Mesothelial cell of epicardium (in vitro differentiated cells): ENCODE measurements at places on chromosomes 2 and 18. TPM values are rescaled to one million over a fixed set of nuclear protein-coding genes. Genes with fewer than 3 reads are reported as not detected.

- H3K4me3 ChIP-seq, result no peak overlapping the region
- no peak for DNase-seq
- H3K4me1 ChIP-seq, result peaks cover 11% of the 10 kb centered on the region
- no peaks in the 10 kb centered on the region for H3K36me3 ChIP-seq
- H3K27ac ChIP-seq, result no peak overlapping the region
Measured at GRCh38 chr2:187299122-187299906, 148.7 kb downstream of the CALCRL start.

DNA sequence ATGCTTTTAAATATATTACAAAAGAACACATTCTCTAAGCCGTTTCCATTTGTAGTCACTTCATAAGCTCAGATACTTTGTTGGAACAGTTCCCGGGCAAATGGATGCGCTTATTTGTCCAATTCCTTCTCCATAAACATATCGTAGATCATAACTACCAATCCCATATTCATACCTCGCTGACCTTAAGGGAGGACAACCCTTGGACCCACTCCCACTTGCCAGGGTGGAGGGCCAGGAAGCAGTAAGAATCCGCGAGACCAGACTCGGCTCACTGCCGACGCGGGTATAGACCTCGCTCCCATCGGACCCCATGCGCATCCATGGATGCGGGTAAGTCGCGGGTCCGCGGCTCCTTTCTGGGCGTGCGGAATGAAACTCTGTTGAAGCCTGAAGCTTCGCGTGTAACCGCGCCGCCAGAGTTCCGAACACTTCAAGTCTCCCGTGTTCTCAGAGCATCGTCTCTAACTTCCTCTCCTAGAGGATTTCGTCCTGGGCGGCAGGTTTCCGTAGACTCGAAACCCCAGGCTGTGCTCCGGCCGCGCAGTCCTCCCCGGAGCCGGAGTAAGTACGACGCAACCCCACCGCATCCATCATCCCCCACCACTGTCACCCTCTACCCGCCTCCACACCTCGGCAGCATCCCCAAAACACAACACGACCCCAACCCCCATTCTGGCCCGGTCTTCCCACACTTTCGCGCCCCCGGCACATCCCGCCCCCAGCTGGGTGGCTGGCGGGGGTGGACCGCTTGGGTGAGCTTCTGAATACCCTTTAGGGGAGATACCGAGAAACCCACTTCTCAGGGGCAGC, 1.1 kb downstream of the DSC3 start:
- peak overlapping the region; percentile 98 for H3K27ac ChIP-seq
- H3K36me3 ChIP-seq, result no peaks in the 10 kb centered on the region
- H3K4me1 ChIP-seq, result peaks cover 66% of the 10 kb centered on the region

DNA sequence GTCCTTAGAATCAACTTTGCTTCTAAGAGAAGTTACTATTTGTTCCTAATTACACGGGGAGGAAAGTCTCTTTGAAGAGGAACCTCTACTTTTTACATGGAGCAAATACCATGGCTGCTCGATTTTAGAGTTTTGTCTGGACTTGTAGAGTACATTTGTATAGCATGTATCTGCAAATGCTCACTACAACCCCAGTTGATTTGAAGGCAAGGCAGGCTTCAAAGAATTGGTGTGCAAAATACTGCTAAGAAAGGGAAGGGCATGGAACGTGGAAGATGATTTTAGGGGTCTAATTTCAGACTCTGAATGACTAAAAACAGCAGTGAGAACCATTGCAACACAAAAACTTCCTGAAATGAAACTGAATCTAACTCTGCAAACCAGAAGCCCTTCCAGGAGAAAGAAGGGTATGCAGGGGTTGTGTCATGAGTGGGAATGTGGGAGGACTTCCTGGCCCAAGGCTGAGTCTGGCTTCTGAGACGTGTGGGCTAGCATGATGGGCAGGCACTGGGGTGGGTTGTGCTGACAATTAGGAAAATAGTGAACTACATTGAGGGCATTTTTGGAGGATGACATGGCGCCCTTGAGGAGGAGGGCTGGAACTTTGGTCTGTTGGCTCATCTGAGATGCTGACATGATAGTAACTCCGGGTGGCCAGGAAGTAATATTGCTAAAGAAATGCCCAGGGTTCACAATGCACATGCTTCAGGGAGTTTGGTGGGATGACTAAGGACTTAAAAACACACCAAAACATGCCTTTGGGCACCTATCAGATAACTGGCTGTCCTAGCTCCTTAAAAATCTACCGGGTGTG, 18.9 kb upstream of the IL1R2 start:
- no peaks in the 10 kb centered on the region for H3K36me3 ChIP-seq
- H3K27me3 ChIP-seq, result no peaks in the 10 kb centered on the region
- peaks cover 8% of the 10 kb centered on the region for H3K4me1 ChIP-seq
- H3K4me3 ChIP-seq, result no peak overlapping the region
- no peak for DNase-seq
- no peak overlapping the region for H3K27ac ChIP-seq

DNA sequence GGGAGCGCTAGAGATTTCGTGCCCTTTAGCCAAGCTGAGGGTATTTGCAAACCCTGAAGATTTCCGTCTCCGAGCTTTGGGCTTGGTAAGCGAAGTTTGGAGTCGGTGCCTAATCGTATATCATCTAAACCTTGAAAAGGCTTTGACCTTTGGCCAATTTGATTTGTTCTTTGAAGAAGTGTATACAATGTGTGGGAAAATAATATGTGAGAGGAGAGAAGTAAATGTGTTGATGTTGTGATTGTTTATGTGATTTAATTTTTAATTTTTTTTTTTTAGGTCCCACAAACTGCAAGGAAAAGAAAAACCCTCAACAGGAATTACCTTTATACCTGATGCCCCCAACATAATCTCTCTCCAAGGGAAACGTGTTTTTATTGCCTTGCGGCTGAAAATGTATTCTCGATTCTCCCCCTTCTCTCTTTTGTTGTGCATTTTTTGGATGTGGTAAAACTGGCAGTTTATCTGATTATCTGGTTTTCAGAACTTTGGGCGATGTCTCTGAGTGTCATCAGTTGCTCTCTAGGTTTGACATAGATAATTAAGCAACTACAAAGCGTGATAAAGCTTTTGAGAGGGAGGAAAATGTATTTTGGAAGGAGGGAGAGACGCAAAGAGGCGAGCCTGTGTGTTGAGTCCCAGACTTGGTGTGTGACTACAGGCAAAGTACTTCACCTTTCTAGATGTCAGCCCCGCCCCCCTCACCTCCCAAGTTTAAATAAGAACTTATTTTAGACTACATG, 912 bp upstream of the FBXO11 start:
- peaks cover 21% of the 10 kb centered on the region for H3K4me1 ChIP-seq
- peak overlapping the region; percentile 96 for H3K27ac ChIP-seq
- no peaks in the 10 kb centered on the region for H3K36me3 ChIP-seq
- DNase-seq, result no peak

DNA sequence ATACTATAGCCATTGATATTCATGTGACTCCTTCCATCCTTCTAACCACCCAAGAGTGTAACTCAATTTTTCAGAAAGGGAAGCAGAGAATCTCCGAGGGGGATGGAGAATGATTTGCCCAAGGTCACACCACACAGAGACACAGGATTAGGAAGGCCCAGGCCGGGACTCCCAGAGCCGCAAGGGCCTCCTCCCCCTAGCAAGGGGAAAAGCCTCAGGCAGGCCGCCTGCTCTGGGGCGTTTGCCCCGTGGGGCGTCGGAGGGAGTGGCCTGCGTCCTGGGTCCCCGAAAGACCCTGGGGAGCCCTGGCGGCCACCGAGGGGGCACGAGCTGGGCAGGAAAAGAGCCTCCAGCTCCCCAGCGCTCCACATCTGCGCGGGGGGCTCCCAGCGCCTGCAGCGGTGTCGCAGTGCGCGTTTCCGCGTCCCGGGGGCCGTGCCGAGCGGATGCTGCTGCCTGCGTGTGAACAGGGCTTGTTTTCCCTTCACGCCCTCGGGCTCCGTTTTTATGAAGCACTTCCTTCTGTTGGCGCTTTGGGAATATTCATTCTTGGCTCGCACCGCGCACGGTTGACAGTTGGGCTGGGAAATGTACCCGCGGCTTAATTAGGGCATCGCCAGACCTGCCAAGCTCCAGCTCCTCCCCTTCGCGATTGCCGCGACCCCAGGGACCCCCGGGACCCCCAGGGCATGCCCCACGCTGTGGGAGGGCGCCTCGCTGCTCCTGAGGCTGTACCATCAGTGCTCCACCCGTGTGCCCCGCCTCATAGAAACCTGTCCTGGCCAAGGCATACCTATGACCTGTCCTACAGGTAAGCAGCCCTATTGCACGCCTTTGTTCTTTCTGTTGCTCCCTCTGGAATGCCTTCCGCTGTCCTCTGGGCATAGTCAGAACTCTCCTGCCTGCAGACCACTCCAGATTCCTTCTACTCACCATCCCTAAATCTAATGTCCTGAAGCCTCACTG, 158.9 kb upstream of the GLI2 start:
- H3K4me3 ChIP-seq, result no peak overlapping the region
- peaks cover 53% of the 10 kb centered on the region for H3K27me3 ChIP-seq
- H3K27ac ChIP-seq, result no peak overlapping the region
- no peaks in the 10 kb centered on the region for H3K4me1 ChIP-seq
- no peak for DNase-seq

DNA sequence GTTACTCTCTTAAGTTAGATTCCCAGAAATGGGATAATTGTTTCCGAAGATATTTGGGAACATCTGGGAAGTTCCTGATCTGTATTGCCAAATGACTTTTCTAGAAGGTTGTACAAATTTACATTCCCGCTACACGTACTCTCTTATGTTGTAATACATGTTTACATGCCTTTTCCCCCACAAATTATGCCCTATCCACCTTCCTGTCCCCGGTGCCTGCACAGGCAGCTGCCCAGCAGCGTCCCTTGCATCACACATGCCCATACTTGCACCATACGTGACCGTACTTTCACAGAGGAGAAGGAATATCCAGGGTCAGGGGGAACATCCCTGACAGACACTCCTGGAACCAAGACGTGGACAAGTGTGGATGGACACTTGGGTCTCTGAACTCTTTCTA, 24.2 kb upstream of the KLF11 start:
- no peak overlapping the region for H3K27ac ChIP-seq
- no peaks in the 10 kb centered on the region for H3K36me3 ChIP-seq
- H3K4me3 ChIP-seq, result no peak overlapping the region
- H3K27me3 ChIP-seq, result peaks cover 2% of the 10 kb centered on the region
- DNase-seq, result no peak

DNA sequence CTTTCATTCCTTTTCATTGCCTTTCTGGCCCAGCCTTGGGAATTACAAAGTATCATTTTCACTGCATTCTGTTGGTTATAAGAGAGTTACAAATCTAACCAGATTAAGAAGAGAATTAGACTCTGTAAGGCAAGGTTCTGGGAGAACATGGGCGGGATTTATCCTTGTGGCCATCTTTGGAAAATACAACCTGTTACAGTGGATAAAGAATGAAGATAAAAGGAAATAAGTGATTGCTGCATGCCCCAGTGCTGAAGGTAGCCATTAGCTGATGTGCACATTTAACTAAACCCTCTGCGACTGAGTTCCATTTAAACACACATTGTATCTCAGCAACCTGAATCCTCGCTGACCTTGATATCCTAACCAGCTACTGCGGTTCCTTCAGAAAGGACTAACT, 93.4 kb downstream of the SMC6 start:
- DNase-seq, result no peak
- peaks cover 4% of the 10 kb centered on the region for H3K36me3 ChIP-seq
- H3K27me3 ChIP-seq, result no peaks in the 10 kb centered on the region
- no peak overlapping the region for H3K4me3 ChIP-seq
- H3K27ac ChIP-seq, result no peak overlapping the region
- H3K4me1 ChIP-seq, result no peaks in the 10 kb centered on the region

DNA sequence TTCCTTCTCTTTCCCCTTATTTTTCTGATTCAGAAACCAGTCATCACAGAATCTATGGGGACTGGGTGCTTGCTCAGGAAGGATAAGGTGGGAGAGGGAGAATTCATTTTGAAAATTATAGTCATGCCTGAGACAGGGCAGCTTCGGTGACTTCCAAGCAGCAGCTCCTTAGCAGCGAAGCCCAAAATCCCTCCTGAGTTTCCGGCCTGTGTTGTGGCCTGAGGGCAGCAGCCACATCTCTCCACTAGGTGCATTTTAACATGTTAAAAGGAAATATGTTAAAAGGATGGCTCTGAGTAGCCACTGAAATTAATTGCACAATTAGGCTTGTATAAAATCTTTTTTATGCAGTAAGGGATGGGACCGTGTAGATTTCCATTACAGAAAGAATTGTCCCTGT, 207.0 kb upstream of the RAB12 start:
- no peak overlapping the region for H3K4me3 ChIP-seq
- peaks cover under 1% of the 10 kb centered on the region for H3K4me1 ChIP-seq
- H3K36me3 ChIP-seq, result peaks cover 10% of the 10 kb centered on the region
- no peak for DNase-seq
- H3K27me3 ChIP-seq, result no peaks in the 10 kb centered on the region
- H3K27ac ChIP-seq, result no peak overlapping the region

DNA sequence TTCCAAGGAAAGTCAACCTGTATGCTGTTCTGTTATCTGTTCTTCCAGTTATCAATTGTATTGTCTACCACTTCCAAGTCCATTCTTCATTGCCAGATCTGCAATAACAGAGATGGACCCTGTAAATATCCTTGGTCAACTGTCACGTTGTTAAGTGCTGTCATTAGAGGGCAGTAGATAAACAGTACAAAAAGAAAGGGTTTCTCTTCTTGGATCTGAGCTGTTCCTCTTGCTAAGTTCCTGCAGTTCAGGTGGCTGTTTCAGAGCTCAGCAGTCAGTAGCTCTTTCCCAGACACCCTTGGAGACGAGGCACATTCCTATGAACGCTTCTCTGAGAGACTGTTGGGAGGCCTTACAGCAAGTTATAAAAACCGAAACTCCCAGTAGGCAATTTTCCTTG, 957.1 kb upstream of the CHAC2 start:
- H3K4me3 ChIP-seq, result no peak overlapping the region
- H3K36me3 ChIP-seq, result no peaks in the 10 kb centered on the region
- peaks cover 1% of the 10 kb centered on the region for H3K4me1 ChIP-seq
- no peak overlapping the region for H3K27ac ChIP-seq
- no peak for DNase-seq

DNA sequence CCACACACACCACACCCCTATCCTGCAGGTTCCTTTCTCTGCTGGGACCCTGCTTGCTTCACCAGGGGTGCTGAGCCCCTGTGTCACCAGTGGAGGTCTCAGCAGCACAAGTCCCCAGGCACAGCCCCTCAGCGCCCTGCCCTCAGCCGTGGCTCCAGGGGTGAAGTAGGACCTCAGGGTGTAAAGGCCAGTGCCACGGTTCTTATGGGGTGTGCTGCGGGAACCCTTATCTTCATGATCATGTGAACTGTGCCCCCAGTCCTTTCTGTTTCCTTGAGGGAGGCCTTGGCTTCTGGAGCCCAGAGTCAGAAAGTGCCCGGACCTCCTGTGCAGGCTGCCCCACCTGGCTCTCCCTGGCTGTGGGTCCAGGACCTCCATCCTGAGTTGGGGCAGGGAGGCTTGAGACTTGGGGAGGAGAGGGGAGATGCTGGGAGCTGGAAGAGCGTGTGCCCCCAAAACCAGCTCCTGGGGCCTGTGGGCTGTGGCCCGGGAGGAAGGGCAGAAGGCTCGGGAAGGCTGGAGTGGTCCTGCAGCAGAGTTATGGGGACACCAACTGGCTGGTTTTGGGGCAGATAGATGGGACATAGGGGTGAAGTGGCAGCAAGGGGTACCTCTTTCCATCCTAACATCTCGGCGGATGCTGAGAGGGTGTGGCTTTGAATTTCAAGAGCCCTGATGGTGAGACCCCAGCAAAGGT, 20.2 kb upstream of the KLF11 start:
- H3K4me3 ChIP-seq, result no peak overlapping the region
- no peak overlapping the region for H3K27ac ChIP-seq
- DNase-seq, result no peak
- H3K4me1 ChIP-seq, result peaks cover 1% of the 10 kb centered on the region
- H3K36me3 ChIP-seq, result no peaks in the 10 kb centered on the region

CD8A gene
- 0.31 to 0.38 TPM (median 0.36 TPM) in 3 replicates for total RNA-seq

CPSF3 gene
- 44.9 to 47.3 TPM (median 45.1 TPM) in 3 replicates for total RNA-seq

LRRFIP1 gene
- 43.6 to 47.5 TPM (median 47.2 TPM) in 3 replicates for total RNA-seq

SOWAHC gene
- 15.9 to 16.8 TPM (median 16.0 TPM) in 3 replicates for total RNA-seq

HOXD11 gene
- 1.9 to 3.0 TPM (median 2.2 TPM) in 3 replicates for total RNA-seq

- H3K36me3 ChIP-seq, result peaks cover 42% of the 10 kb centered on the region
- H3K4me3 ChIP-seq, result no peak overlapping the region
Measured at GRCh38 chr2:144415386-144415785, 104.5 kb downstream of the ZEB2 start.

ARHGAP28 gene
- total RNA-seq, result 153 to 161 TPM (median 159 TPM) in 3 replicates
